Heart left ventricle (tissue), 16 donors: ENCODE measurements at places on chromosomes 6 and 20.

GRCh38 chr20:6140947-6141346 is 18.1 kb upstream of the FERMT1 start:
- DNase-seq: no peak

GRCh38 chr20:32252189-32252588 is 25.3 kb upstream of the KIF3B start:
- DNase-seq: no peak

DNA sequence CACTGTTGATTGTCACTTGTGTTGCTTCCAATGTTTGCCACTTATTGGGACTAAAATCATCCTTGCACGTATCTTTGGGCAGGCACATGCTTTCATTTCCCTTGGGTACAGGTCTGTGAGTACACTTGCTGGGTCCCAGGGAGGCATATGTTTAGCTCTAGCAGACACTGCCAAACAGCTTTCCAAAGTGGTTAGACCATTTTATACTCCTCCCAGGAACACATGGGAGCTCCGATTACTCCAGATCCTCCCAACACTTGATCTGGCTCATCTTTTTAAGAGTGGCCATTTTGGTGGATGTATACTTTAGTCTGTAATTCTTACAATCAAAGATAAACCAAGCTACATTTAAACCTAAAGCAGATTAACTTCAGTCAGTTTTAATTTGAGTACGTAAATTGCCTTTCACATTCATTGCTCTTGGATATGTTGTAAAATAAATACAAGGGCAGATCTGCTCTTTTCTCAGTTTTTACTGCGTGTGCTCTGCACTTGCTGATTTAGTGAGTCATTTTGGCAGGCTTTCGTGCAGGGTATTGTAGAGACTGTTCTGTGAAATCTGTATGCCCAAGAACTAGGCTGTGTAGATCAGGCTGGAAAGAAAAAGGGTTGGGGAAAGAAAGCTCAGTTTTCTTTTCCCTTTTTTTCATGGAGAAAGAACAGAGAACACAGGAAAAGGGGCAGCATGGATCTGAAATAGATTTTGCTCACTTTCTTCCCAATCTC is 19.5 kb downstream of the SLC22A1 start:
- DNase-seq: no peak

- no peak for DNase-seq
Observed at GRCh38 chr20:58237318-58238132, 9.1 kb upstream of the ANKRD60 start.

DNA sequence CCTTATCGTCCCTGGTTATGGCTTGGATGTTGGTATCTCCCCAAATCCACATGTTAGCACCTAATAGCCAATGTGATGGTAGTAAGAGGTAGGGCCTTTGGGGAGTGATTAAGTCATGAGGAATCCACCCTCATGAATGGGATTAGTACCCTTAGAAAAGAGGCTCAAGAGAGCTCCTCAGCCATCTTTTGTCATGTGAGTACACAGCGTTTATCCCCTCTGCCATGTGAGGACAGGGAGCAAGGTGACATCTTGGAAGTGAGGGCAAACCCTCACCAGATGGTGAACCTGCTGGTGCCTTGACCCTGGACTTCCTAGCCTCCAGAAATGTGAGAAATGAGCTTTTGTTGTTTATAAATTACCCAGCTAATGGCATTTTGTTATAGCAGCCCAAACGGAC is 16.1 kb upstream of the SIRPB2 start:
- no peak for DNase-seq

GRCh38 chr6:39634646-39635341 is 90.4 kb downstream of the KIF6 start:
- DNase-seq: no peak

DNA sequence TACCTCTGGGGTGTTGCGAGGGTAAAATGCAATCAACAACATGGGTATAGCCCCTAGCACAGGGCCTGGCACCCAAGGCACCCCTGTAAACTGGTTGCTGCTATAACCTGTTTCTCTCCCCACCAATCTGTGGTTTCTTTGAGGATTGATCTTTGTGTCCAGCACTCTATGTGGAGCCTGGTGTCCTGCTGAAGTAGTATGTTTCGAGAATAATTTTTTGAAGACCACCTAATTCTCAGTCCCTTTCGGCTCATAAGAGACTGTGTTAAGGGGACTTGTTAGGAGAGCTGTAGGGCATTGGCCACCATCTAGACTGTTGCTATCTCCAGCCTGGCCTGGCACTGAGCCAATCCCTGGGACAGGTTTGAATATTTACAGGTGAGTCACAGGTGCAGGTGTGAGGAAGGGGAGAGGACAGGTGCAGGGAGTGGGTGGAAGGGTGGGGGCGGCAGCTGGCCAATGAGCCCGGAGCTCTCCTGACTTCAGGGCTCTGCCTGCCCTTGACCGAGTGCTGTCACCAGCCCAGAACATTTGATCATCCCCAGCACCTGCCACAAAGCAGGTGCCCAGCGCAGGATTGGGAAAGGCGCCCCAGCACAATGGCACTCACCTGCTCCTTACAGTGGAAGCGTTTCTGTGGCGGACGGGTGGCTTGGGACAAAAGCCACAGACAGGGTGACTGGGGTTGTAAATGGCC is 8.1 kb upstream of the C20orf144 start:
- DNase-seq: no peak

- DNase-seq: no peak
Observed at GRCh38 chr20:3794701-3795420, 1.2 kb upstream of the CDC25B start.

GRCh38 chr6:95629551-95629950 is 52.2 kb downstream of the MANEA start:
- DNase-seq: no peak

GRCh38 chr6:79040083-79040482 is 38.0 kb downstream of the PHIP start:
- DNase-seq: no peak

GRCh38 chr6:71190809-71191208 is 97.8 kb upstream of the OGFRL1 start:
- DNase-seq: no peak

GRCh38 chr6:18501663-18502013 is 114.5 kb downstream of the RNF144B start:
- peak; percentile 35 for DNase-seq

GRCh38 chr20:63572788-63573646 is 1.0 kb downstream of the HELZ2 start:
- DNase-seq: peak; percentile 29
